Tibial nerve (tissue), 4 donors: ENCODE measurements at places on chromosomes 1 and 21. TPM values are rescaled to one million over a fixed set of nuclear protein-coding genes. Genes with fewer than 3 reads are reported as not detected.
A peak's percentile ranks its signal among the peaks of the same experiment; 100 is the strongest.

DNA sequence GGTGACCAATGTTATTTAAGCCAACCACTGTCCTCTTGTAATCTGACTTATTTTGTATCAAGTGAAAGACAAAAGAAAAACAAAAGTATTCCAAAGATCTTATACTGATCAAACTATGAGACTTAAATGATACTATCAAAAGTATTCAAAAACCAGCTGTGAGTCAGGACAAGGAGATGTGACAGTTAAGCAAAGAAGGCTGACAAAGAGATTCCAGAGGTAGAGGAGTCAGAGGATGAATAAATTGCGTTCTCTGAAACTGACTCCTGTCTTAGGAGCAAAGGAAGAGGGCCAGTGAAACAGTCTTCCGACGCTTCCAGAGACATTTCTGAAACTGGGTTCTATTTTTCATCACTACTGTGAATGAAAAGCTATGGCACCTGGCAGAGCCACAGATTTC lies 20.9 kb downstream of the TMEM50B start:
- H3K36me3 ChIP-seq = no peaks in the 10 kb centered on the region
- no peak overlapping the region for H3K27ac ChIP-seq
- no peaks in the 10 kb centered on the region for H3K4me1 ChIP-seq
- no peak for DNase-seq
- no peaks in the 10 kb centered on the region for H3K27me3 ChIP-seq

ZNF496 gene
- 47.4 TPM for total RNA-seq

SPRR4 gene
- total RNA-seq = not detected

DNA sequence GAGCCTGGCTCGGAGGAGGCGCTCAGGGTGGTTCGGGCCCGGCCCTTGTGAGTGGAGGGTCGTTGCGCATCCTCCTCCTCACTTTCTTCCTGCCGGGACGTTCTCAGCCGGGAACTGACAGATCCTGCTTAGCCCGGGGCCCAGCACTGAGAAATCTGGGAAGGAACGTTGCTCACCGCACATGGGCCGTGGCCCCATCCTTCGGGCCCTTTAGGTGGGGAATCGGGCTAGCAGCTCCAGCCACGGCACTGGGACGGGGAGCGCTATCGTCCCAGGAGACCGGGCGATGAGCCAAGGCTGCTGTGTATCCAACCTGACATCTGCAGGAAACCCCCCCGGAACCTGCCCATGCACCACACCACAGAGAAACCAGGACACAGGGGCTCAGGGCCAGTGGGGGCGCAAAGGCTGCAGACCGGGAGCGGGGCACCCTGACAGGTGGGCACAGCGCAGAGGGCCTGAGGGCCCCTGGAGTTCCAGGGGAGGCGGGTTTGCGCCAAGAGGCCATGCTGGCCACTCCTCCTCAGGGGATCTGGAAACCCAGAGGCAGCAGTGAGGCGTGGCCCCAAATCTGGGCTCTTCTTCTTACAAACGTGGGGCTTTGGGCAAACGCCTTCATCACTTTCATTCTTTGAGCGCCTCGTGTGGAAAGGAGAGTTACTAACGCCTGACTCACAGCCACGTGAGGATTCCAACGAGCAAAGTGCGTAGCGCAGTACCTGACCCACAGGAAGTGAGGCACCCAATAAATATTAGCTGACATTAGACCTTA lies at the start of gene SH2D5:
SH2D5 (minus strand) TSS at position 116 of the 772 bp plus-strand sequence. CDS start 4,659 bp downstream, outside the sequence.
- no peaks in the 10 kb centered on the region for H3K36me3 ChIP-seq
- H3K4me1 ChIP-seq = peaks cover 14% of the 10 kb centered on the region
- H3K27ac ChIP-seq = no peak within 1 kb of the TSS
- DNase-seq = peak; percentile 76
- peak within 1 kb of the TSS; percentile 54 for H3K4me3 ChIP-seq
- H3K27me3 ChIP-seq = no peaks in the 10 kb centered on the region

DNA sequence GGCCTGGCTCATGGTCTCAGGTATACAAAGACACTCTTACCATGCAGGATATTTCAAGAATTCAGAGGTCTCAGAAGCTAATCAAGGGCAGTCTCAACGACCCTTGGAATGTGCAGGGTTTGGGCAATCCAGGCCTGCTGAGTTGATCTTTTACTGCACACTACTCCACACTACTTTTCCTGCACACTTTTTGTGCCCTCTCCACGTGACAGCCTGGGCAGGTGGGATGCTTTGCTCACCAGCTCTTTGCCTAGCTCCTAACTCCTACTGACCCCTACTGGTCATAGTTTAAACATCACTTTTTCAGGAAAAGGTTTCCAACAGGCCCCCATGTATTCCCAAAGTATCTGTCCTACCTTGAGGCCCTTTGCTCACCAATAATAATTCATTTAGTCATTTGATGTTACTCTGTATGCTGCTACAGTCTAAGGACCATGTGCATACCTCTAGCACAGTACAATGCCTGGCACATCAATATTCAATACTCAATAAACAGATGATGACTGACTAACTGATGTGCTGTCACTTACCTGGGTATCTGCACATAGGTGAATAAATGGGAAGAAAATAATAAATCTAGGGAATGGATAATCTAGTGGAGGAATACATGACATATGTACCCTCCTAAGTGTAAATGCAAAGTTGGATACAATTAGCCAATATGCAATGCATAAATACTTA lies 9.6 kb downstream of the DUSP23 start:
- H3K27me3 ChIP-seq = no peaks in the 10 kb centered on the region
- DNase-seq = no peak
- H3K36me3 ChIP-seq = no peaks in the 10 kb centered on the region
- no peak overlapping the region for H3K27ac ChIP-seq
- peaks cover 3% of the 10 kb centered on the region for H3K4me1 ChIP-seq
- no peak overlapping the region for H3K4me3 ChIP-seq

DNA sequence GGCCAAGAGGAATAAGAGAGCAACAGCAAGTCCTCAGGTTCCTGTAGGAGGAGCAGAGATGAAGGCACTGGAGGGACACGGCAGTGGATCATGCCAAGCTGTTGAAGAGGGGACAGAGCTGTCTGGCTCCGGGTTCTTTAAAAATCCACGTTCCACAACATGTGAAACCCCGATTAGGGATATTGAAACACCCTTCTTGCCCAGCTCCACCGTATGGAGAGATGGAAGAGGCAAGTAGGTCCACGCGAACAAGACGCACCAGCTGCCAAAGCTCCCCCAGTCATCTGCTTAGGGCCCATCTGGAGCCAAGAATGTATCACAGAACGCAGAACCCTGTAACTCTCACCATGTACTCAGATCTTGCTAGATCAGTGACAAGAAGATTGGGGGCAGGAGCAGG lies 3.9 kb downstream of the C1orf198 start:
- DNase-seq = no peak
- H3K4me1 ChIP-seq = peaks cover 35% of the 10 kb centered on the region
- peak overlapping the region; percentile 95 for H3K27ac ChIP-seq
- peak overlapping the region; percentile 2 for H3K4me3 ChIP-seq
- no peaks in the 10 kb centered on the region for H3K36me3 ChIP-seq

- H3K36me3 ChIP-seq = no peaks in the 10 kb centered on the region
- no peak for DNase-seq
- no peaks in the 10 kb centered on the region for H3K27me3 ChIP-seq
- no peaks in the 10 kb centered on the region for H3K4me1 ChIP-seq
- H3K4me3 ChIP-seq = no peak overlapping the region
These were observed 168.2 kb downstream of the GRIK1 start for GRCh38 chr21:29771491-29772066.

QSOX1 gene
- total RNA-seq = 51.6 TPM

DNA sequence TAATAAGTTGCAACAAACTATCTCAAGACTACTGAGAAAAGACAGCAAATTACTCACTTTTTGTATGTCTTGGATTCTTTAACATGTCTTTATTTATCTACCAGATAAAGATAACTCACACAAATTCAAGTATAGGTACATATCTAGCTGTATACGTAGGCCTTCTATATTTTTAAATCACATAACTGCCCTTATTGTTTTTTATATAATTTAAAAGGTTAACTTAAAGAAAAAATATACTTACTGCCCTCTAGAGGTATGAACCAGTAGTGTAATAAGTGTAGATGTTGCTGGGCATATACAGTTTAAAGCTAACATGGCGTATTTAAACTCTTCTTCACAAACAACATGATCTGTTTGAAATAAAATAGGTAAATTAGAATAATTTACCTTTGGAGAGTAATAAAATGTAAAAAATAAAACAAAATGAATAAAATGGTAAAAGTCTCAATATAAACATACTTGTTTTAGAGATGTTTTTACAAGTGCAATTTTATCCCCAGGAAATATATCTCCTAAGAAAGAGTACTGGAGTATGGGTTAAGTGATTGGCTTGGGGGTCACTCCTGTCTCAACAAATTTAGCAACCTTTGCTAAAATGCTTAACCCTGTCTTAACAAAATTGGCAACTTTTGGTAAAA lies 235.2 kb downstream of the KCNT2 start:
- H3K36me3 ChIP-seq = no peaks in the 10 kb centered on the region
- no peaks in the 10 kb centered on the region for H3K4me1 ChIP-seq
- H3K27me3 ChIP-seq = no peaks in the 10 kb centered on the region
- no peak overlapping the region for H3K4me3 ChIP-seq
- DNase-seq = no peak

GRCh38 chr21:46121286-46122221 lies 23.6 kb downstream of the COL6A2 start:
- H3K36me3 ChIP-seq = peaks cover 98% of the 10 kb centered on the region
- peak; percentile 7 for DNase-seq
- no peak overlapping the region for H3K27ac ChIP-seq
- no peak overlapping the region for H3K4me3 ChIP-seq
- H3K4me1 ChIP-seq = no peaks in the 10 kb centered on the region

DNA sequence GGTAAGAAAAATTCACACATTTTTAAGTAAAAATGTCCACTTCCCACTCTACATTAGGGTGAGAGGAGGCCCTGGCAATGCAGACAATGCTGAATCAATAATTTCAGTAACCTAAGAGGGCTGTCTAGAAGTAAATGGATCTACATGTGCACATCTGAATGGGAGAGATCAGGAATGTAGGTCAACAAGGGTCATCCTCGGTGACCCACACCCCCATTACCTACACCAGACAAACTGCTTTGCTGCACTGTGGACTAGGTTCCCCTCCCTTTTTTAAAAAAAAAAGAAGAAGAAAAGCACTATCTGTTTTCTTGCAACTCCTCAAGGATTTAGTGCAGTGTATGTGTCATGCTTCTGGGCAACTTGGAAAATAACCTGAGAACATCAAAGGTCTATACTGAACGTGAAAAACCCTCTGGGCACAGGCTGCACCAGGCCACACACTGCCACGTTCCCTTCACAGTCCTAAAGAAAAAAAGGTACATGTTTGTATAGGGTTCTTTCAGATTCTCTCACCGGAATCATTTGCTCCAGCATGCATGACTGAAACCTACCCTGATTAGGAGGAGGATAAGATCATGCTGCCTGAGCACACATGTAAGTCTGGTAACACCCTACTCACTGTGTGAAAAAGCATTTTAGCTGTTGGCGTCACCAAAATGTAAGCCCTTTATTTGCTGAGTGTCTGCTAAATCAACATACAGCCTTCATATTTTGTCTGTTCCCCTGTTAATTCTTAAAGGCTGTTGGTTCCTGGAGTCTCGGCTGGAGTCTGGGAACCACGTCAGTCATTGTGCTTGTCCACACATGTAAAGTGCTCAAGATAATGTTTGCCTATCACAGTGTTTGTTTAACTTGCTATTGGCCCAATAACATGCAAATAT lies 341.0 kb downstream of the SMYD3 start:
- H3K27me3 ChIP-seq = no peaks in the 10 kb centered on the region
- no peak overlapping the region for H3K4me3 ChIP-seq
- H3K4me1 ChIP-seq = no peaks in the 10 kb centered on the region
- no peaks in the 10 kb centered on the region for H3K36me3 ChIP-seq
- DNase-seq = no peak
- H3K27ac ChIP-seq = no peak overlapping the region

DNA sequence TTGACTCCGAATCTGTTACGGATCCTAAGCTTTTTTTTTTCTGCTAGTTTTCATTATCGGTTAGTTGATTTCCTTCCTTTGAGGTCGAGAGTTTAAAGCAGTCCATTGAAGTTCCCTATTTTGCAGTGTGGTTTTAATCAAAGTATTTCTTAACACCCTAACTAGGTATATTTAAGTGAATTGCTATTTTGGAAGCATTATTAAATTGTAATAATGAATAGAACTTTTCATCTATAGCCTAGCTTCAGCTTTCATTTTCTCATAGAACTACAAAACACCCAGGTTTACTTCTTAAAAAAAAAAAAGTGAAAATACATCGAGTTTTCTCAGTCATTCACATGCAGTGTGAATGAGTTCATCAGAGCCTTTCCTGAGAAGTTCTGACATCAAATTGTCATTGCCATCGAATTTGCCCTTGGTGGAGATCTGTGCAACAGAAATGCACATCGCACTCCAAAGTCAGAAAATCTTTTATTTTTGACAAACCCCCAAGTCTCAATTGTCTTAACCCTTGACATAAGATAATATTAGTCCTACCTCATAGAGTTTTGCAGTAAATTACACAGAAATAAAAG lies 1.1 kb upstream of the LBR start:
- no peaks in the 10 kb centered on the region for H3K36me3 ChIP-seq
- no peaks in the 10 kb centered on the region for H3K27me3 ChIP-seq
- H3K4me1 ChIP-seq = peaks cover 39% of the 10 kb centered on the region
- peak overlapping the region; percentile 94 for H3K27ac ChIP-seq

- H3K4me1 ChIP-seq = no peaks in the 10 kb centered on the region
- DNase-seq = peak; percentile 47
- H3K4me3 ChIP-seq = no peak overlapping the region
- H3K36me3 ChIP-seq = no peaks in the 10 kb centered on the region
These were observed 74.0 kb upstream of the GPR88 start for GRCh38 chr1:100463791-100464424.

GRCh38 chr1:183210681-183211080 lies 24.6 kb downstream of the LAMC2 start:
- H3K4me3 ChIP-seq = no peak overlapping the region
- H3K27me3 ChIP-seq = no peaks in the 10 kb centered on the region
- no peak overlapping the region for H3K27ac ChIP-seq
- H3K36me3 ChIP-seq = no peaks in the 10 kb centered on the region

- no peaks in the 10 kb centered on the region for H3K27me3 ChIP-seq
- no peak overlapping the region for H3K4me3 ChIP-seq
- H3K4me1 ChIP-seq = no peaks in the 10 kb centered on the region
- no peak for DNase-seq
- H3K36me3 ChIP-seq = no peaks in the 10 kb centered on the region
These were observed 402.0 kb downstream of the LTN1 start for GRCh38 chr21:28590676-28591075.

PGD gene
- 64.7 TPM for total RNA-seq

DNA sequence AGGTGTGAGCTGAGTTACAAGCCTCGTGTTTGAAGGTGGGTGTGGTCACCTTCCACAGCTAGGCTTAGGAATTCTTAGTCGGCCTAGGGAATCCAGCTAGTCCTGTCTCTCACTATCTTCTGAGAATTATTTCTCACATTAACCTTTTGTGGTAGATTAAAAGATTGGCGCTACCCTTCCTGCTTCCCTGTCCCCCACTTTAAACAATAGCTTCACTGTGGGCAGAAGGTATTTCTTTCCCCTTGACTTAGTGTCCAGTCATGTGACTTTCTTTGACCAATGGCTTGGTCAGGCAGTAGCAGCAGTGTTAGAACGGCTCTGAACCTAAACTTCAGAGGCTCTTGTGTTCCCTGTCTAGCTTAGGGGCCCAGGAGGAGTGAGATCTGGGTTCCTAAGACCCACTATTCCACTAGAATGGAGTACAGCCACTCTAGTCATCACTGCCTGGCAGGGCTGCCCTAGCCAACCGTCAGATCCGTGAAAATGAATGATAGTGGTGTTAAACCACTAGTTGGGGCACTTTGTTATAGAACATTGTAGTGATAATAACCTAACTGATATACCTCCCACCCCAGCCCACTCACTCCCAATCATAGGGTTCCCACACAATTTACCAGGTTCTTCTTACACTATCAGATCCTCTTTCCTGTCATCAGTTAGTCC lies 13.9 kb upstream of the C1orf141 start:
- DNase-seq = no peak
- no peaks in the 10 kb centered on the region for H3K27me3 ChIP-seq
- no peak overlapping the region for H3K27ac ChIP-seq
- H3K4me3 ChIP-seq = no peak overlapping the region

- DNase-seq = peak; percentile 26
- H3K27me3 ChIP-seq = no peaks in the 10 kb centered on the region
- peak within 1 kb of the TSS; percentile 98 for H3K27ac ChIP-seq
These were observed at the start of gene CACYBP for GRCh38 chr1:174999936-175000696. TSS of gene CACYBP (plus strand) at chr1:174999947. CDS start at chr1:175000181, 234 bp downstream.

BNIPL gene
- 2.2 TPM for total RNA-seq
